Femur (tissue), 1 donor: ENCODE measurements at places on chromosomes 7 and 10.

- DNase-seq: no peak
These were observed 38.3 kb upstream of the VCL start for GRCh38 chr10:73959484-73960243.

GRCh38 chr10:130656582-130657133 is 520.5 kb downstream of the GLRX3 start:
- no peak for DNase-seq

- DNase-seq: no peak
These were observed 64.0 kb downstream of the BBS9 start for GRCh38 chr7:33193308-33193864.

GRCh38 chr7:157412021-157412443 is 75.2 kb downstream of the DNAJB6 start:
- no peak for DNase-seq

DNA sequence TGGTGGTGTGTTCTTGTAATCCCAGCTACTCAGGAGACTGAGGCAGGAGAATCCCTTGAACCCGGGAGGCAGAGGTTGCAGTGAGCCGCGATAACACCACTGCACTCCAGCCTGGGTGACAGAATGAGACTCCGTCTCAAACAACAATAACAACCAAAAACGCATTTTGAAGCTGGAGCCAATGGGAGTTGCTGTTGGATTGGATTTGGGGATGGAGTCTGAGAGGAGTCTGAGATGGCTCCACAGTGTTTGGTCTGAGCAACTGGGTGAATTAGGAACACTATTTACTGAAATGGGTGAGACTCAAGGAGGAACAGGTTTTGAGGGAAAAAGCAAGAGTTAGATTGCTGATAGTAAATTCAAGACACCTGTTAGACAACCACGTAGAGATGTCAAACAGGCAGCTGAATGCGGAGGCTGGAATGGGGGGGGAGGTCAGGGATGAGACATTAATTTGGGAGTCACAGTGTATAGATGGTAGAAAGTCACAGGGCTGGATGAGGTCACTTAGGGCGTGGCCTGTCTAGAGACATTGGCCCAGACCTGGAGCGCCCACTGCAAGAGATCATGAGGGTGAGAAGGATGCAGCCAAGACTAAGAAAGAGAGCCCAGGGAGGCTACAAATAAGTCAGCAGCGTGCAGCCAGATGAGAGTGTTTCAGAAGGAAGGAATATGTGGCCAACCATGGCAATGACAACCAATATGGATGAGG is 56.4 kb downstream of the CYCS start:
- DNase-seq: no peak

- no peak for DNase-seq
These were observed 70.3 kb upstream of the HDAC9 start for GRCh38 chr7:18425227-18425626.

DNA sequence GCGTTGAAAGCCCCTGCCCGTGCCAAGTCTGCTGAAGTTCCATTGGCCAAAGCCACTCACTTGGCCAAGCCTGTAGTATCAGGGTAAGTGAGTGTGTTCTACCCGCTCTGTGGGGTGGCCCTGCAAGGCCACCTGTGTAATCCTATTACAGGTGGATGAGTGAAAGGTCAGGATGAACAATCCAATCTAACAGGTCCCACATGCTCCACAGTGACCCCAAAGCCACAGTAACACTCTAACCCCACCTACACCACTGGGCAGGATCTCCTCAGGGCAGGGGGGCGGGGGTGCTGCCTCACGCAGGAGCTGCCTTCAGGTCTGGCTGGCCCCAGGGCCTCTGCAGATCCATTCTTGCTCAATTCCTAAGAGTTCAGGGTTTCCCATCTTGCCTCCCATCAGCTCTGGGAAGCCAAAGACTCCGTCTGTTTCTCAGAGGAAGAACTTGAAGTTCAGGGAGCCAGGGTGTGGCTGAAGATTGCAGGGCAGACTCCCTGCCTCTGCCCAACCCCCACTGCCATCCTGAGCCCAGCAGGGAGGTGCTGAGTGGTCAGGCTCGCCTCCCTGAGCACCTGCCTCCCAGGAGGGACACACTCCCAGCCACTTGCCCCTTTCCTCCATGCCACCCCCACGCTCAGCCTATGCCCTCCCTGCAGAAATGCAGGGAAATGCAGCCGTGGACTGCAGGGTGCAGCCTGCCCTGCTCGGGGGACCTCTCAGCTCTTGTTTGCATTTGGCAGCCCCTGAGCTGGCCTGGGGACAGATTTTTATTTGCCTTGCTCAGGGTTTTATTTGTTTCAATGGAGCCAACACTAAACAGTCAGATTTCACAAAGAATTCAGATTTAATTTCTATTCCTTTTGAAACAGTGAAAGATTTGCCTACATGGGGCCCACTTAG is 9.8 kb upstream of the COMTD1 start:
- DNase-seq: no peak

- DNase-seq: no peak
These were observed 91.0 kb downstream of the MICALL2 start for GRCh38 chr7:1368184-1368681.

GRCh38 chr7:106057962-106058927 is 53.9 kb downstream of the SYPL1 start:
- DNase-seq: no peak

DNA sequence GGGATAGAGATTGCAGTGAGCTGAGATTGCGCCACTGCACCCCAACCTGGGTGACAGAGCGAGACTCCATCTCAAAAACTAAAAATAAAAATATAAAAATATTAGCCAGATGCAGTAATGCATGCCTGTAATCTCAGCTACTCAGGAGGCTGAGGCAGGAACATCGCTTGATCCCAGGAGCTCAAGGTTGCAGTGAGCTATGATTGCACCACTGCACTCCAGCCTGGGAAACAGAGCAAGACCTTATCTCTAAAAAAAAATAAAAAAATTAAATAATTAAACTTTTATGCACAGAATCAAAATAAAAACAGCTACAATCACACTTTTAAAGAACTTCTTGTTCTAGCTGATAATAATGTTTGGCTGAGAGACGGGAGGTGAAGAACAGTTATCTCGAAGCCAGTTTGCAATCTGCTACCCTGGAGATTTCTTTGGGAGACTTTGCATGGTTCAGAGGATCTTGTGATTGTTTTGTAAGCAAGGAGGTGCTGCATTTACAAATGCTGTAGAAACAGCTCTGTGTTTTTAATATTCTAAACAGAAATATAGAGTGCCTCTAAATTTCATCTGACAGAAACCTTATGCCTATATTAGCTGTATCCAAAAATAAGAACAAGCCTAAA is 19.9 kb upstream of the MACROH2A2 start:
- no peak for DNase-seq

DNA sequence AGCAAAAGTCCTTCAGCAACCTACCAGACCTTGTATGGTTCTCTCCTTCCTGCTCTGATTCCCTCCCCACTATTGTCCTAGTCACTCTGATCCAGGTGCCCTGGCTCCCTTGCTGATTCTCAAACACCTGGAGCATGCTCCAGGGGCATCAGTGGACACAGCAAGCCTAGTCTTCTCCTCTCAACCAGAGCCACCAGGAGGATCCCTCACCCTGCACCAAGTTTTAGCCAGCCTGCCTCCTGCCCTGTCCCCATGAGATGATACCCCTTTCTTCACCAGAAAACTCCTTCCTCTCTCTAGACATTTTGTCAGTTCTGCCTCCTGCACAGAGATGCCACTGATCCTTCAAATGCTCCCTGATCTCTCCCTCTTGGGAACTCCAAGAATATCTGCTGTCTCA is 11.0 kb downstream of the LLCFC1 start:
- DNase-seq: no peak

DNA sequence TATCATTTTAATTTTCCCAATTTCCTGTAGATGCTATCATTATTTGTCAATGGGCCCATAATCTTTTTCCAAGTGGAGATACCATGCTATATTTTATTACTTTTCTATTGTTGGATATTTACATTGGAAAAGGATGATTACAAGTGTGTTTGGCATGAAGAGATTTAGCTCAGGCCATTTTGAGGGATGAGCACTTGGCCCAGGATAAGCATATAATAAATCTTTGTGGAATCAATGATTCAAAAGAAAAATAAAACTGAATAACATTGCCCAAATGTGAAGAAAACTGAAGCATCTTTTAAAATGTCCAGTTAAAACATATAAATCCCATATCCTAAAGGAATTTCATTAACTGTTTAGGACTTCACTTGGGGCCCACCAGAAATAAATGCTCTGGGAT is 260.9 kb upstream of the BMPER start:
- no peak for DNase-seq

GRCh38 chr10:95697429-95697828 is 3.7 kb upstream of the TCTN3 start:
- DNase-seq: no peak

DNA sequence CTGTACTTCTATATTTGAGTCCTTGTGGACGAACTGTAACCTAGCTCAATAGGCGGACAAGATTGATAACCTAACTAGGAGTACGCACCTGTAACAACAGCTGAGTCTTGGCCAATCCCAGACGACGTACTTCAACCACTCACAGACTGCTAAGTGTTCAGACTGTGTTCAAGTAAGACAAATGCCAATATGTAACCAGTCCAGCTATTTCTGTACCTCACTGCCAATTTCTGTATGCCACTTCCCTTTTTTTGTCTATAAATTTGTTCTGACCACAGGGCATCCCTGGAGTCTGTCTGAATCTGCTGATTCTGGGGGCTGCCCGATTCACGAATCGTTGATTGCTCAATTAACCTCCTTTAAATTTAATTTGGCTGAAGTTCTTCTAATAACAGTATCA is 32.2 kb downstream of the HACD1 start:
- DNase-seq: no peak

DNA sequence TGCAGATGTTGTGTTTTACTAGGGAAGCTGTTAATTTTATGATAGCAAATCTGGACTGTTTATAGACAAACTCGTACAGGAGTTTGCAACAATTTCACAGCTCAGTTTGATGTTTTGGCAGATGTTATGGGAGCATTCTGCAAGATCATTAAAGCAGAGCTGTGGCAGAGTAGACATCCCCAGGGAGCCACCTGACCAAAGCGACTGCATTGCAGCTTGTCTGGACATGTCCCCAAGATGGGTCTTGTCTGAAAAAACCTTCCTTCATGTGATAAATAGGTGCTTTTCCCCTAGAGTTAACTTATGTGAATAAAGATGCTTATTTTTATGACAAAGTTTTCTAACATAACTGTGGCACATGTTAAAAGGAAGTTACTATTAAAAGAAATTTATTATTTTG is 91.2 kb upstream of the GPR141 start:
- DNase-seq: no peak

- DNase-seq: no peak
These were observed 26.6 kb downstream of the VWC2 start for GRCh38 chr7:49800031-49800430.

DNA sequence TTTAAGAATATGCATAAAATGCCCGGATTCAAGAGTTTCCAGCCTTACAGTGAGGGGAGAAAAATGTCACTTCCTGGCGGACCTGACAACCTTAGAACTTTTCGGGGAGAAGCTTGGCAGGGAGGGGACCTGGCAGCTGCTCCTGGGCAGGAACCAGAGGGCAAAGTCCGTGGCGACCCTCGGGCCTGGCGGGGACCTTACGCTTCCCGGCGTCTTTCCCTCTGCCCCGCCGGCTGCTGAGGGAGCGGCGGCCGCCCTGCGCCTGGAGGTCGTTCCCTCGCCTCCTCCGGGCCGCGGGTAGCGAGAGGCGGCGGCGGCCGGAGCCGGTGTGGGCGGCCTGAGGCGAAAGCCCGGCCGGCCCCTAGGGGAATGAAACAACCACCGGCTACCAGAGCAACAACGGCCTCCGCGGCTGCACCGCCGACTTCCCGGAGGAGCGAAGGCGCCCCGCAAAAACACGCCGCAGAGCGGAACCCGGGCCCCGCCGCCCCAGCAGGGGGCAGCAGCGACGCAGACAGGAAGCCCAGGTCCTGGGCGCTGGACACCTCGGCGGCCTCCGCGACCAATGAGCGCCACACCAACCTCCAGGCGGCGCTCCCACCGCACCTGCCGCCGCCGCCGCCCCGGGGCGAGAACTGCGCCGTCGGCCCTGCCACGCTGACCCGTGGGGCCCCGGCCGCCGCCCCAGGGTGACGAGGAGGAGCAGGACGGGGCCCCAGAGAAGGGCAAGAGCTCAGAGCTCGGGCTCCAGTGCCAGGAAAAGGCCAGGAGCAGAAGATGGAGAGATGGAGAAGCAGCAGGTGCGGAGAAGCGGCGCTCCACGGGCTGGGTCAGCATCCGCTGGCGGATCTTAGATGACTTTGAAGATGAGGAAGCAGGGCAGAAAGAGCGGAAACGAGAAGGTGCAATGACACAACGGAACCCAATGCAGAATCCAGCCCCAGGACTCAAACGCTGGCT is 10.5 kb upstream of the ACSM6 start:
- DNase-seq: peak; percentile 89

- no peak for DNase-seq
These were observed 44.1 kb upstream of the AKR1E2 start for GRCh38 chr10:4781955-4782354.

- no peak for DNase-seq
These were observed 40.9 kb downstream of the ADRA2A start for GRCh38 chr10:111117528-111118277.

DNA sequence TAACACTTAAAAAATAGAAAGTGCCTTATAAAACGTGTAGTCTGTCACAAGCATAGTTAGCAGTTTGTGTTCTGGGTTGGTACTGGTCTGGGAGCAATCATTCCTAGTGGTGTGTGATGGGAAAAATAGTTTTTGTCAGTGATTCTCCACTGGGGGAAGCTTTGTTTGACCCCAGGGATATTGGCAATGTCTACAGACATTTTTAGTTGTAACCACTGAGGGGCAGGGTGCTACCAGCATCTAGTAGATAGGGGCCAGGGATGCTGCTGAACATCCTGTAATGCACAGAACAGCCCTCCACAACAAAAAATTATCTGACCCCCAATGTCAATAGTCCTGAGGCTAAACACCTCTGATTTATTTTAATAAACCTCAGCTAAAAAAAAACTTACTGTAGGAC is 51.6 kb upstream of the CREB5 start:
- no peak for DNase-seq

- DNase-seq: no peak
These were observed 6.8 kb downstream of the LDB1 start for GRCh38 chr10:102113261-102113955.

DNA sequence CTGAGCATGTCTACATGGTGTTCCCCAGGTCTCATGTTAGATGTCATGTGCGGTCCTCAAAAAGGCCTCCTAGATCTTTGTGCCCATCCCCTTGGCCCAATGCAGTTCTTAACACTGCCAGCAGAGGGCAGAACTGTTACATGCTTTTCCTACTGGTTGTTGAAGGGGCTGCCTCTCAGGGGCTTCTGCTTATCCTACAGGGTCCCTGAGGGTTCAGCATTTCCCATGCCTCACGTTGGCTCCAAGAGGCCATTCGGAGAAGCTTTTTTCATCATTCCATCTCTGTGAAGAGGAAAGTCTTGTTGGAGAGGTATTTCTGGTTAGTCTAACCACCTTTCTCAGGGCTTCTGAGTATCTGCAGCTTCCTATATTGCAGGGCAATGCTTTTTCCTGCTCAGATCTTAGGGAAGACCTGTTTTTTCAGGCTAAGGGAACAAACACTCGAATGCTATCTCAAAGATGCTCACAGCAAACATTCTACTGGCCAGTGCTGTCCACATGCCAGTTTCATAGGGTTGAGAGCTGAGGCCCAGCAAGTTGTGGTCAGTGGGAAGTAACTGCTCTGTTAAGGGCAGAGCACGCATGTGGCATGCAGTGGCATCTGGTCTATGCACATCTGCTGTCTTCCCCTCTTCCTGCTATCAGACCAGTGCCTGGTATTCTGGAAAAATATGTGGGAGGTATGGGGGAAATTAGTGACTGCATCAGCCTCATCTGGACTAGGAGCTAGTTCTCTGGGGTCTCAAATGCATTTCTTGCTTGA is 31.5 kb downstream of the MBL2 start:
- peak; percentile 34 for DNase-seq

- DNase-seq: no peak
These were observed 46.7 kb downstream of the SHOC2 start for GRCh38 chr10:110966146-110966545.

GRCh38 chr10:102605712-102606111 is 38.6 kb upstream of the TRIM8 start:
- DNase-seq: no peak
